ENCODE measurements at places on chromosomes 7 and 10.

DNA sequence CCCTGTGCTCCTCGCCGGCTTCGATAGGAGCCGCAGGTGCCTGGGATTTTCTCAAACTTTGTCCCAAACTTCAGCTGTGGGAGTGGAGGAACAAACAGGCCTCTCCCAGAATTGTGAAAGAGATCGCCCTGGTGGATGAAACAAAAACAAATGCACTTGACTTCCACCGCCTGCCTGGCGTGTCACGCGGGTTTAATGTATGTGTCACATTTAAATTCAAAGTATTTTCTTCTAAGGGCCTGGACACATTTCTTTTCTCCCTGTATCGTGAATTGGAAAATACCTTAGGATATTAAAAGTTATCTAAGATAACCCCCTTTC is 694 bp upstream of the WASL start:
- DNase-seq, result peak; percentile 68

DNA sequence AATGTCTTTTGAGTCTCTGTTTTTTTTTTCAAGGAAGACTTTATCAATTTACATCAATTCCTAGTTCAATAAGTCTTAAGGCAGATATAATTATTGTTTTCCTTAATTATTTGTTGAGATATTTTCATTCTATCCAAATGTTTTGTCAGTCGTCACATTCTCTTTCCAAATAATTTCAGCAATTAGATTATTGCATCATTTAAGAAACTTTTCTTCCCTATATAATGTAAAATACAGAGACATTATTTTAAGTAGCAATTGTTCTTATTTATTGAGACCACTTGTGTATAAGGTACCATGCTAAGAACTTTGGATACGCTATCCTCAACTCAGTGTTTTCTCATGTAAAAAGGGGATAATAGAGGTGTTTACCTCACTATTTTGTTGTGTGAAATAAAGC is 38.1 kb upstream of the GNAT3 start:
- DNase-seq, result no peak

DNA sequence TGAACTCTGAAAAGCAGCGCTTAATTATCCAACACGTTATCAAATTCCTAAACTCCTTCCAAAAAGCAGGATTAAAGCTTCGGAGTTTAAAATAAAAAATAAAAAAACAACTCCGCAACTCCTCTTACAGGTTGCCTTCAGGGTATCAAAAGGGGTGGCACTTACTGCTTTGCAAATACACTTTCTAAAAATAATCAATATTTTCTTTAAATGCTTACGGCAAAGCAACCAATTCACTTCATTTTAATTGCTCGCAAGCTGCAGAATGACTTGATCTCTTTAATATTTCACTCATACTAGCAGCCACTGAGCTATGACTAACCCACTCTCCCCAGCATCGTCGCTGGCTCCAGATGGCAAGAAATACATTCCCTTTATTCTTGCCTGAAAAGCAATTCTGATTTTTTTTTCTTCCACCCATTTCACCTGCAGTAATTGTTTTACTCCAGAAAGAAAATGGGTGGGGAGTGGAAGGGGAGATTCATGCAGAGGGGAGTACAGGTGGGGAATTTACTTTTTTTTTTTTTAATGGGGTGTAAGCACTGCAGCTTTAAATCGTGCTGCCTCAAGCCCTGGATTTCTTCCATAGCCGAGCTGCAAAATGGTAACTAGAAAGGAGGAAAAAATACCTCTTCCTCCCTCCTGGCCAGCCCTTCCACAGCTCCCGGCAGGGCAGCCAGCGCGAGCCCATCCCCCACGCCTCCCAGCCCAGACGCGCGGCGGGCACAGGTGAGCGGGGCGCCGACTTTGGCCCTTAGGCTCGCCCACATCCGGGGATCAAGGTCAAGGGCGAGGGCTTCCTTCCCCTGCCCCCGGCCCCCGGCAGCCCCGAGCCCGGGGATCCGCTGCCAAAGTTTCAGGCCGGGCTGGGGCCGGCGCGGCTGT is 54.2 kb upstream of the FHIP2A start:
- no peak for DNase-seq

GRCh38 chr7:139203992-139204391 is 27.0 kb upstream of the UBN2 start:
- DNase-seq, result no peak

- no peak for DNase-seq
Observed at GRCh38 chr7:80860554-80860953, 58.3 kb downstream of the SEMA3C start.

DNA sequence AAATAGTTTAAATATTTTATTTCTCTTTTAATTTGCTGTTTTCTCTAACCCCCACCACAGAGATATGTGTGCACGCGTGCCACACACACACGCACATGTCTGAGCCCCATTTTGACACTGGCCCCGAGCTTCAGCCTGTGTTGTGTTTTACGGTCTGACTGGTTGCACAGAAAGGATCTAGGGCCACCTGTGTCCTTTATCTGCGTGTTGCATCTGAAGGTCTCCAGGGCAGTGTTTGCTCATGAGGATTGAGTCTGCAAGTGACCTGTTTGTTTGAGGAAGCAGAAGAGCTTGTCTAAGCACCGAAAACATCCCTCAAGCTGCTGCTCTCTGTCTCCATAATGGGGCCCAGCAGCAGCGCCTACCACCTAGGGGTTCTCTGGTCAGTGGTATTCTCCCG is 266.4 kb upstream of the LYZL1 start:
- DNase-seq, result peak; percentile 31

GRCh38 chr7:70051726-70052125 is 453.5 kb downstream of the AUTS2 start:
- no peak for DNase-seq

GRCh38 chr10:78278058-78278404 is 244.4 kb downstream of the RPS24 start:
- DNase-seq, result no peak

DNA sequence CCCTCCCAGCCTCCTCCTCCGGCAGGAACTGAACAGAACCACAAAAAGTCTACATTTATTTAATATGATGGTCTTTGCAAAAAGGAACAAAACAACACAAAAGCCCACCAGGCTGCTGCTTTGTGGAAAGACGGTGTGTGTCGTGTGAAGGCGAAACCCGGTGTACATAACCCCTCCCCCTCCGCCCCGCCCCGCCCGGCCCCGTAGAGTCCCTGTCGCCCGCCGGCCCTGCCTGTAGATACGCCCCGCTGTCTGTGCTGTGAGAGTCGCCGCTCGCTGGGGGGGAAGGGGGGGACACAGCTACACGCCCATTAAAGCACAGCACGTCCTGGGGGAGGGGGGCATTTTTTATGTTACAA is 83.3 kb downstream of the PAX2 start:
- DNase-seq, result no peak

DNA sequence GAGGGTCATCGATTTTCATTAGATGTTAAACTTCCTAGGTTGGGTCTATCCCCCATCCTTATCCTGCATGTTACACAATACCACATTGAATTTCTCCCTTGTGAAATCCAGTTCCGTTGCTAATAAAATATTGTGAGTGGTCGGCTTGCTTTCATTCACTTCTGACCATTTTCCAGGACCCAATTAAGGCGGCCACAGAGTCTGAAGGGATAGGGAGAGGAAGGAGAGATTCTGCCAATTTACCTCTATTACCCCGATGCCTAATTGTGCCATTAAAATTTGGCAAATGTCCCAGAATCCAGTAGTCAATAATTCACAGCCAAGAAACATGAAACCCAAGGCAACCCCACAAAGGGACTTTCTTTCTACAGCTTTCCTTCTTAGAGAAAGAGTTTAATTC is 129.9 kb downstream of the IPMK start:
- DNase-seq, result no peak

DNA sequence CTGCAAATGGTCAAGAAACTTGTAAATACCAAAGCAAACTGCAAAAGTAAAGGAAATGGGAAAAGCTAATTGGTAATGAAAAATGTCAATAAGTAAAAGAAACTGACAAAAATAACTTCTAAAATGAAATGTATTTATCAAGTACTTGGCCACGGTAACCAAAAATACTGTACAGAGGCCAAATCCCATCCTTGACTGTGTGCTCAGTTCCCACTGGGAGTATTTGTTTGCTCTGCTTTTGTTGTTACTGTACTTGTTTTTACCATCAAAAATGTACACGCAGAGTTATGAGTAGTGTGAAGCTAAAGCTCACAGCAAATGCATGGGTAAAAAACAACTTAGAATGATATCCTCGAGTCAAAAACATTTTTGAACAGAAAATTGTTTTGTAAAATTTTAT is 31.1 kb downstream of the ENKUR start:
- no peak for DNase-seq
